Right ventricle myocardium inferior (tissue), 1 donor: ENCODE measurements at places on chromosomes 6 and 20.

GRCh38 chr20:4091490-4092479, 76.4 kb upstream of the RNF24 start:
- DNase-seq = peak; percentile 88

DNA sequence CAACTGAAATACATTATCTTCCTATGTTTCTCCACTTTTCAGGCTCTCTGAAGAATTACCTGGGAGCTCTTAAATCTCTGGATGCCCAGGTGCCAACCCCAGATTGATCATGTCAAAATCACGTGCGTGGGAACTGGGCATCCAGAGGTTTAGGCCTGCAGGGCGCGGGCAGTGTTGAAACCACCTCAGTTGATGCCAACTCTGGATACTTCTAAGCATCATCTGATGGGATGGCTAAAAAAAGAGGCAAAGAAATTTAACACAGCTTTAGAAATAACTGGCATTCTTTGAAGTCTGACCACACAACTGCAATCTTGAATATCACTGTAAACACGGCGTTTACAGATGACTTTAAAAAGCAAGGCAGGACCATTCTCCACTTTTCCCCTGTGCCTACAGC, 41.9 kb downstream of the PTGIS start:
- DNase-seq = no peak

DNA sequence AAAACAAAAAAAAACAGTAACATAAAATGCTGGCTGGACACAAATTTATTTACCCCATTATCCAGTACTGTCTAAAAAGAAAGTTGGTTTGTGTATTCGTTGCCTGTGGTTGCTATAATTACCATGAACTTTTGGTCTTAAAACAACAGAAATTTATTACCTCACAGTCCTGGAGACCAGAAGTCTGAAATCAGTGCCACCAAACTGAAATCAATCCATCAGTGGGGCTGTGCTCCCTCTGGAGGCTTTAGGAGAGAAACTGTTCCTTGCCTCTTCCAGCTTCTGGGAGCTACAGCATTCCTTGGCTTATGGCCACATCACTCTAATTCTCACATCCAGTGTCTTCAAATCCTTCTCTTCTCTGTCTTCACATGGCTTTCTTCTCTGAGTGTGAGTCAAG, 79.4 kb downstream of the SNX5 start:
- DNase-seq = no peak

- DNase-seq = no peak
Measured at GRCh38 chr20:63857764-63858392, 3.4 kb upstream of the ABHD16B start.

DNA sequence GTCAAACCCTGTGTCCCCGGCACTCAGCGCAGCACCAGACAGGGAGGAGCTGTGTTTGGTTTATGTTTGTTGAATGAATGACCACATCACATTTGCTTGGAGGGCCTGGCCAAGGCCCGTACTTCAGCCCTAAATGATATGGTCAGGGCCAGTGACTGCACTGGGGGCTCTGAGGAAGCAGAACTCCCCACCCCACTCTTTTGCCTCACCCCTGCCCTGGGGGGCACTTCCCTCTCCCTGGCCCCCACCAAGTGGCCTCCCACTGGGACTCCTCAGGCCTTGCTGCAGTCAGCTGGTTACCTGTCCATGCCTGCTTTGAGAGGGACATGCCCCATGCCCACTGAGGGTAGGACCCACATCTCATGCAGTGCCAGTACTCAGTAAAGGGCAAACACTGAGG, 2.9 kb downstream of the ADISSP start:
- DNase-seq = peak; percentile 1

DNA sequence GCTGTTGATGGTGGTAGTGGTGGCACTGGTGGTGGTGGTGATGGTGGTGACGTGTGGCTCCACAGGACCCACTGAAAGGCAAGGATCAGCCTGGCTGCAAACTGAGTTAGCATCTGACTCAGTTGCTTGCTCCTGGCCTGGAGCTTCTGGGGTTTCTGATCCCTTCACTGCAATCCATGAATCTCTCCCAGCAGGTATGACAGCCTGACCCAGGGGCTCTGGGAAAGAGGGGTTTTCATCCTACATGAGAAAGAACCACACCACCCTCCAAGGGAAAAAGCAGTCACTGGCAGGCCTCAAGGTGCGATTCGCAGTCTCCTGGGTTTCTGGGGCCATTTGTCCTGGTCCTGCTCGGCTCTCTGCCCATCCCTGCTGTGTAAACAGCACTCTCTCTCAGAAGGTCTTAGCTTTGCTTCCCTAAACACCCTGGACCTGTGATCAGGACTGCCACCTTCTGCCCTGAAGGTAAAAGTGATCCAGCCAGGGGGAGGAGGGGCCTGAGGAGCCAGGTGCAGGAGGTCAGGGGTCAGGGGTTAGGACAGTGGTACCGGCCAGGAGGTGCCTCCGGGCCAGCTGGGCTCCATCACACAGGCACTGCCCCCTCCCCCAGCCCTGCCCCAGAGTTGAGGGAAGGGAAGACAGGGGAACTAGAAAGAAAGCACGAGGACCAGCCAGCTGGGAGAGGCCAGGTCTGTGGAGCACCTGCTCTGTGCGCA, 152.0 kb downstream of the BMP7 start:
- no peak for DNase-seq

DNA sequence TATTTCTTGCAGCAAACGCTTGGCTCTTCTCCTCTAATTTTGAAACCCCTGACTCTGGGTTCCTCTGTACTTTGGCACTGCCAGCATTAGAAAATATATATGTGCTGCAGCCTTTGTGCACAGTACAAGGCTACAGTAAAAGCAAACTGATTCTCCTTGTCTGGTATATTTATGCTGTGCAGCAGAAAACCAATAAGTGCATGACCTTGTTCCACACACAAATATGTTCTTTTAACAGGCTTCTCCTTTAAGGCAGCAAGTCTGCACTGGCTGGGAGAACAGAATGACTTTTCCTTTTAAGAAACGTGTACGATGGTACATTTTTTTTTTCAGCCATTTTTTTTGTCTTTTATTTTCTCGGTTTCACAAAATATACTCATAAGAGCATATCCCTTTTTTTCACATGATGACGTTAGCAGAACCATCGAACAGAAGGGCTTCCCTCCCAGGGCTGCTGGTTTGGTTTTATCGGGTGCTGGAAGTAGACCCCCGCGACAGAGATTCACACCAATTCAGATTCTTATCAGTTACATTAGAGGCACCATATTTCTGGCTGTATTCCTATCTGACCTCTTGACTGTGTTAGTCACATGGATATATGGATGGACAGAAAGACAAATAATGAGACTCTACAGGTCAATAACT, 129.9 kb upstream of the ARID1B start:
- DNase-seq = no peak

DNA sequence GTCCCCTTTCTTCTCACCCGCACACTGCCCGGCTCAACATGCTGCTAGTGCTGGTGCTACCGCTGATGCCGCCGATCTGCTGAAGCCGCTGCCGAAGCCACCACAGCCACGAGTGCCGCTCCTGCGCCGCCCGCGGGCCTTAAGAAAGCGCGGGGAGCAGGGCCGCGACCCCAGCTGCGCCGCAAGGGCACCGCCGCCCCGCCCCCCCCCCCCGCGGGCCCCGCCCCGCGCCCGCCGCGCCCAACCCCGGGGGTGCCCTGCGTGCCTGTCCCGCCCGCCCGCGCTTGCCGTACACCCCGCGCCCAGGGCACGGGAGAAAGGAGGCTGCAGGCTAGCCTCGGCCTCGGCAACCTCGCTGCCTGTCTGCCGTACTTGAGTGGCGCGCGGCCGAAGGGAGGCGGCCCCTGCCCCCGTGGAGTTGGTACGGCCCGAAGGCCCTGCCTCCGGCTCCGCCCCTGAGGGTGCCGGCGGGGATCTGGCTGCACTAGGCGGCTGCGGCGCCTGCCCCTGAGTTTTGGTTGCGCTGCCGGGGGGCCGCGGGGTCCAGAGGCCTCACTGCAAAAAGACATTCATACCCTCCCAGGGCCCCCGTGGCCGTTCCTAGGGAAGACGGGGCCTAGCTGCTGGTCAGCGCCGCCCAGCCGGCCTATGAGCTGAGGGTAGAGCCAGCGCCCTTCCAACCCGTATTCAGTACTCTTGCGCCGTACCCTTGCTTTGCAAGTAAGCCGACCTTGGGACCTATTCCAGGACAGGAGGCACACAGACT, at the start of gene SOD2:
TSS of gene SOD2 (minus strand) at position 114 of the 766 bp plus-strand sequence. CDS start at position 40, 74 bp downstream.
- peak; percentile 94 for DNase-seq

DNA sequence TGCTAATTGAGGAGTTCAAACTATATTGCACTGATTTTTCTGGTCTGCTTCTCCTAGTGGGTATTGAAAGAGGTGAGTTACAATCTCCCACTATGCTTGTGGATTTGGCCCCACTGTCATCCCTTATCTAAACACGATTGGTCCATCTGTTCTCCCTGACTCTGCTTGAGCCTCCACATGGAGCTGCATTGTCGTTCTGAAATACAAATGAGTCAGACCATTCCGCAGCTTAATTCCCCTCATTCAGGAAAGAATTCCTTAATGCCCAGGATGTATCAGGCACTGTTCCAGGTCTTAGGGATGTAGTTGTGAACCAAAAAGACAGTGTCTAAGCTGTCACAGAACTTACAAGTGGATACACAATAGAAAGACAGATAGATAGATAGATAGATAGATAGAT, 461.9 kb downstream of the QKI start:
- no peak for DNase-seq

DNA sequence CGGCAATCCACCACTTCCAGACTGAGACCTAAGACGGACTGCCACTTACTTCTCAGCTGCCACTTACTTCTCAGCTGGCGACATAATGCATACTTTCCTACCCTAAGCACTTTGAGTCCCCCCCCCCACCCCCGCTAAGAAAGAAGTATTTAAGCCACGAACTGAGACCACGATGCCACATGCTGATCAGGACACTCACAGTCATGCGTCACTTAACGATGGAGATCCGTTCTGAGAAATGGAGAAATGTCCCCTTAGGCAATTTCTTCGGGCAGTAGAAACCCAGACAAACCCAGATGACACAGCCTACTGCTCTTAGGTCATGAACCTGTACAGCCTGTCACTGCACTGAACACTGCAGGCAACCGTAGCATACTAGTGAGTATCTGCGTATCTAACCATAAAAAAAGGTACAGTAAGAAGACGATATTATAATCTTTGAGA, 690 bp downstream of the IFNGR1 start:
- DNase-seq = no peak

DNA sequence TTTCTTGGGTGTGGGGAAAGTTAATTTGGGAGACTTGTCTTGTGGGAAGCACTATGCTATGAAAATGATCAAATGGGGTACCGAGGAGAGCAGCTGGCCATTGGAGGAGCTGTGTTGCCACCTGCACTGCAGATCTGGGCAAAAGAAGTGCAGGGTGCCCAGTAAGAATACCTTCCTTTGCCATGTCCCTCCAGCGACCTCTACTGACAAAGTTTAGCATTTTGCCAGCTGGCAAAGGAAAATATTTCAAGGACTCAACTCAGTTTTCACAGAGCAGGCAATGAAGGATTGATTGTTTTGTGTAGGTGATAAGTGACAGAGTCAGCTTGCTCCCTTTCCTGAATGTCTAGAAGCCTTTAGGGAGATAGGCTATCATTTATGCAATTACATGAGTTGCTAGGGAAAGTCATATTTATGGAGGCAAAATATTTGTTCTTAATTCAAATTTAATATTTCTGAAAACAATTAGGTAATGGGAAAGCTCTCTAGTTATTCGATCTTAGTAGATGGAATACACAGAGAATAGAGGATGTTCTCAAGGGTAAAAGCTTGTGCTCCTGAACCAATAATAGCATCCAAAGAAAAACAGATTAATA, 118.4 kb downstream of the FARS2 start:
- no peak for DNase-seq

DNA sequence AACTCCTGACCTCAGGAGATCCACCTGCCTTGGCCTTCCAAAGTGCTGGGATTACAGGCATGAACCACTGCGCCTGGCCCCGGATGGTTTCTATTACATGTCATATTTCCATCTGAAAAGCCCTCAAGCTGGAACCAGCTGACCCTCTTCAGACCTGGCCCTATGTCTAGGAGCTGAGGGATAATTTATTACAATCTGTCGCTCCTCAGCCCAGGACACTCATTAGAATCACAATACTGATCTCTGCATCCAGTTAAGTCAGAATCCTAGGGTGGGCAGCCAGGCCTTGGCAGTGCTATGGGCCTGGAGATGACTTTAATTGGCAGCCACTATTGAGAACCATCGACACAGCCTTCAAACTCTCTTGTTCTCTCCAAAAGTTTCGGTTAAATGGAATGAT, 162.6 kb upstream of the SNX9 start:
- no peak for DNase-seq

- no peak for DNase-seq
Measured at GRCh38 chr6:22363166-22363713, 66.4 kb upstream of the PRL start.

GRCh38 chr6:99467509-99468106, 42.5 kb upstream of the PNISR start:
- no peak for DNase-seq

DNA sequence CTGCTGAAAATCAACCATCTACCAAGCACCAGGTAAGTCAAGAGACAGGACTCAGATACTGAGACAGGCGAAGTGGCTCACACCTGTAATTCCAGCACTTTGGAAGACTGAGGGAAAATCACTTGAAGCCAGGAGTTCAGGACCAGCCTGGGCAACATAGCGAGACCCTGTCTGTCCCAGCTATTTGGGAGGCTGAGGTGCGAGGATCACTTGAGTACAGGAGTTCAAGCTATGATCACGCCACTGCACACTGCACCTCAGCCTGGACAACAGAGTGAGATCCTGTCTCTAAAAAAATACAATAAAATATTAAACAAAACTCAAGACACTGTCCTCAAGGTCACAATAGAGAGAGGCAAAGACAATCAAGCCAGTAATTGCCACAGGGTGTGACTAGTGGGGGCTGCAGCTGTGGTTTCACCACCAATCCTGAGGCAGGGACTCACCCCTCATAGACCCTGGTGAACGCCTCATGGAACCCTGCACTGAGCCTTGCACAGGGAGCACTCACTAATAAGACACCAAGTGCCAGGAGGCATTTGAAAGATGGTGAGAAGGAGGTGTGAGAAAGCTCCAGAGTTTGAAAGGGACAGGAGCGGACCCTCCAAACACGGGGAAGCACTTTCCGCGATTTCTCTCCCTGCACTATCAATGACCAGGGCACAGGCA, 1.7 kb downstream of the SNHG17 start:
- no peak for DNase-seq

DNA sequence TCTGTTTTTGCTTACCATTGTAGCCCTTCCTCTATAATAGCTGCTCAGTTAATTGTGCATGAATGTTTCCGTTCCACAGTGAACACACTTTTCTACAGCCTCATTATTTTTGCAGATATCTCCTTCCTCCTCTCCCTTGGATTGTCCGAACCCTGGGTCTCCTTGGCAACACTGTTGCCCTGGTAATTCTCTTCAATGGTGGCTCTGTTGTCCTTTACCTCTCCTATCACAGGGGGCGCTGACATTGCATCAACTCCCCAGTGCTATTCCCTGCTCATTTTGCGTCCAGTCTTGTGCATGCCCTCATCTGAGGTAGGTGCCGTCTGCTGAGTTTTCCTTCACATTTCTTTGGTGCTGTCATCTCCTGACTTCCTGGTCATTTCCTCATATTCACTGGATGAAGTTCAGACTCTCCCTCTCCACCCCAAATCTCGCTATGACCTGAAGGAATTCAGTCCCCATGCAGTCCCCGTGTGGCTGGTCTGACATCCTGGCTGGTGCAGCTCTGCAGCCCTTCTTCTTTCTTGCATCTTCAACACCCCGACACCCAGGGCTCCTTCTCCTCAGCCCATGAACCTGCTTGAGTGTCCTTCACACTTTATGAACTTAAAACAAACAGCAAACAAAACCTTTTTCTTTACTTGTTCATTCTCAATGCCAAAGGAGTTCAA, 21.1 kb downstream of the PHACTR2 start:
- no peak for DNase-seq
